ENCODE measurements at places on chromosomes 6 and 20.

DNA sequence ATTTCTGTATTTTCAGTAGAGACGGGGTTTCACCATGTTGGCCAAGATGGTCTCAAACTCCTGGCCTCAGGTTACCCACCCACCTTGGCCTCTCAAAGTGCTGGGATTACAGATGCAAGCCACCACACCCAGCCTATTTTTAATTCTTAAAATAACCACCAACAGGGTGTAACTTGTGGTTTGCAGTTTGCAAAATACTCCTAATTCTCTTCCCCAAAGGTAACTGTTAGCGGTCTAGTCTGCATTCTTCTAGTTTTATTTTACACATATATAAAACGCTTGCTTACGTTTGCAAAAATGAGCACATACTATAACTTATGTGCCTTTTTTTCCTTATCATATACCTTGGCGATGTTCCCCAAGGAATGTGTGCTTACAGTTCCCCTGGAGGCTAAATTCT, 25.6 kb upstream of the CHMP4B start:
- DNase-seq: no peak

DNA sequence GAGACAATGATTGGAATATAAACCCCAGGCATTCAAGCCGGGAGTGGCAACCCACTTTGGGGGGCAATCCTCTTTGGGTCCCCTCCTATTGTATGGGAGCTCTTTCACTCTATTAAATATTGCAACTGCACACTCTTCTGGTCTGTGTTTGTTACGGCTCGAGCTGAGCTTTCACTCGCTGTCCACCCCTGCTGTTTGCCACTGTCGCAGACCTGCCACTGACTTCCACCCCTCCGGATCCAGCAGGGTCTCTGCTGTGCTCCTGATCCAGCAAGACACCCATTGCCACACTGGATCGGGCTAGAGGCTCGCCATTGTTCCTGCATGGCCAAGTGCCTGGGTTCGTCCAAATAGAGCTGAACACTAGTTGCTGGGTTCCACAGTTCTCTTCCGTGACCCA, 222.8 kb upstream of the MANEA start:
- no peak for DNase-seq

- no peak for DNase-seq
Measured at GRCh38 chr20:1636621-1637020, 16.8 kb upstream of the SIRPB1 start.

- DNase-seq: no peak
Measured at GRCh38 chr6:91387290-91388059, 800.6 kb upstream of the MAP3K7 start.

DNA sequence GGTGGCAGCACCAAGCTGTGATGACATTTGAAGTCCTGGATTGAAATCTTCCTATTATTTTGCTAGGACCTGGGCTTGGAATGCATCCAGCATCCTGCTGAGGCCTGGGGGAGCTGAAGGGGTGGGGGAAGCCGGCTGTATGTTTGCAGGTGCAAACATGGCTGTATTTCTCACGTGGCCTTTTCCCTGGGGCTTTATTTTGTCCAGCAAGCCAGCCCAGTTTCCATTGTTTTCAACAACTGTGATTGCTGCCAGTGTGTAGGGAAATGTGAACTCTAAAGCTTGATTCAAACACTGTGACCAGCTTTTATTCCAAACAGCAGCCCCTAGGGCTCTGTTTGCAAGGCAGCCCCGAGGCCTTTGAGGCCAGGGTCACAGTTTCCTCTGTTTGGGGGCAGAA, 683.0 kb downstream of the DHX35 start:
- no peak for DNase-seq

GRCh38 chr20:53748176-53748575, 154.5 kb upstream of the ZNF217 start:
- no peak for DNase-seq

- DNase-seq: no peak
Measured at GRCh38 chr20:47016068-47016664, 121.5 kb downstream of the EYA2 start.

DNA sequence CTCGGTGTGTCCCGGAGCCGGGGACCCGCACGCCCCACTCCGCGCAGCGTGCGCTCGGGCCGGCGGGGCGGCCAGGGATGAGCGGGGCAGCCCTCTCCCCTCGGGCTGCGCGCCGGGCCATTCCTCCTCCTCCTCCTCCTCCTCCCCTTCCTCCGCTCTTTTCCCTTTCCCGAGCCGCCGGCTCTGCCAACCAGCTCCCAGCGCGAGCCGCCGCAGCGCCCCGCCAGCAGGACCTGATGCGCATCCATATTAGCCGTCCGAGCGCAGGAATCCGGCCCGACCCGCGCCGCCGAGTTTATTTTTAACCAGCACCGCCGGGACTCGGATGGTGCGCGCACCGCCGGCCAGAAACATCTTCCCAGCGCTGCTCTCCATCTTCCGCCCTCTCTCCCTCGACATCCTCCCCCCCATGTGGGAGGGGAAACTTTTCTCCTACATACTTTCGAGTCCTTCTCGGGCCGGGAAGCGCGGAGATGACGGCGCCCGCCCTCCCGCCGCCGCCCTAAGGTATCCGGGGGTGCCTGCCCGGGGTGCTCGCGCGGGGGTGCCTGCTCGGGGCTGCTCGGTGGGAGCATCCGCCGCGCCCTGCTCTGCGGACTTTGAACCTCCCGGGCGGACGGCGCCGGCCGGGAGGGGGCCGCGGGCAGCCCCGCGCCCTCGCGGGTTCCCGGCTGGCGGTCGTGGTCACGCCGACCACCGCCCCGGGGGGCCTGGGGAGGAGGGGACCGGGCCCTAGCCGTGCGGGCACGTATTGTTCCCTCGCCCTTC, 619 bp downstream of the RREB1 start:
- peak; percentile 40 for DNase-seq

- DNase-seq: peak; percentile 74
Measured at GRCh38 chr6:98657764-98658163, 176.6 kb upstream of the POU3F2 start.

- no peak for DNase-seq
Measured at GRCh38 chr6:137157601-137158000, 15.8 kb downstream of the IL22RA2 start.

DNA sequence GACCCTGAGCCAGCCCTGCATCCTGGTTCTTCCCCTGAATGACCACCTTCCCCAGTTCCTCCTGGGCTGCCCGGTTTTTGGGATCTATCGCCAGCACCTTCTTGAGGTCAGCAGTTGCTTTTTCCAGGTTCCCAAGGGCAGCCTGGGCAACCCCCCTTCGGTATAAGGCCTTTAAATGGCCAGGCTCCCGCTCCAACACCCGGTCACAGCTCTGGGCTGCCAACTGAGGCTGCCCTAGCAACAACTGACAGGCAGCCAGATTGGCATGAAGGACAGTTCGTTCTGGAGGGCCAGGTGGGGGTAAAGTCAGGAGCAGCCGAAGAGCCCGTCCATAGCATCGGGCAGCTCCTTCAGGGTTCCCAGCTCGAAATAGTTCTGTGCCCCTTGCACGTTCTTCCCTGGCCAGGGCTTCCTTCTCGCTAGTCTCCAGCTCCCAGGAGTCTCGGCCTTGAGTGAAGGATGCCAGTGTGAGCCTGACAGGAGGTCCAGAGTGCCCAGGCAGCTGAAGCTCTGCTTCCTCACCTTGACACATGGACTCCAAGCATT, 778 bp upstream of the ATF6B start:
- DNase-seq: no peak

DNA sequence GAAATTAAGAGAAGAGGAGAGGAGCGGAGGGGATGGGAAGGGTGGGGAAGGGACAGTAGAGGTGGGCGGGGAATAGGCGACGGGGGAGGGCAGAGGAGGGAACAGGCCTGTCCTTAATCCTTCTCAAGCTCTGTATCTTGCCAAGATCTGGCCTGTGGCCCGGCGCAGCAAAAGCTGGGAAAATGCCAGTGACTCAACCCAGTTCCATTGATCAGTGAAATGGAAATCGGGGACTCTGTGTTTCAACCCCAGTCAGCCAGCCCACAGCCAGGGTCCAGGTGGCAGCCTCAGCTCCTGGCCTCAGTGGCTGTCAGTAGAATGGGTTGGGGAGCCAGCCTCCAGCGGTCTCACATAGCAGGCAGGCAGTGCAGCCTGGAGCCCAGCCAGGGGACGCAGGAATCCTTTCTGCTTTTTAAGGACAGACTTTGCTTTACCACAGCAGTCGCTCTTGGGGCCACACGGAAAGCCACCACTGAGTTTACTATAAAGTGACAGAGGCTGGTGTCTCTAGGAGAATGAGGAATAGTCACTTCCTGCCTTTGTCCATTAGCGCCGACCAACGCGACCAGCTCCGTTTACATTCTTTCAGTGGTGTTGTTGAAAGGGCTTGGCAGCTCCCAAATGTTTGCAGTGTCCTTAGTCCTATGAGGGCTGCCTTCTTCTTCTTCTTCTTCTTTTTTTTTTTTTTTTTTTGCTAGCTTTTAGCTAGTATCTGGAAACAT, 128.0 kb downstream of the RIN2 start:
- DNase-seq: no peak

DNA sequence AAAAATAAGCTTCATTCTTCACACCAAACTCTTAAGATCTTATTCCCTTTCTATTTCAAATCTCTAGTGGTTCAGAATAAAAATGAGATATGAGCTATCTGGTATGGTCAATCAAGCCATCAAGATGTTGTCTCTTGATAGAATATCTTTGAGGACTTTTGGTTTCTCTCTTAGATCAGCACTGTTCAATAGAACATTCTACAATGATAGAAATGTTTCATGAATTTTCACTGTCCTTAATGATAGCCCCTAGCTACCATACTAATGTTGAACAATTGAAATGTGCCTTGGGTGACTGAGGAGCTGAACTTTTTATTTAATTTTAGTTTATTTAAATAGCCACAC, 24.1 kb upstream of the HINT3 start:
- no peak for DNase-seq

GRCh38 chr20:43193443-43193842, 3.7 kb upstream of the PTPRT start:
- DNase-seq: no peak

GRCh38 chr6:157615420-157615769, 207.7 kb upstream of the SNX9 start:
- no peak for DNase-seq

DNA sequence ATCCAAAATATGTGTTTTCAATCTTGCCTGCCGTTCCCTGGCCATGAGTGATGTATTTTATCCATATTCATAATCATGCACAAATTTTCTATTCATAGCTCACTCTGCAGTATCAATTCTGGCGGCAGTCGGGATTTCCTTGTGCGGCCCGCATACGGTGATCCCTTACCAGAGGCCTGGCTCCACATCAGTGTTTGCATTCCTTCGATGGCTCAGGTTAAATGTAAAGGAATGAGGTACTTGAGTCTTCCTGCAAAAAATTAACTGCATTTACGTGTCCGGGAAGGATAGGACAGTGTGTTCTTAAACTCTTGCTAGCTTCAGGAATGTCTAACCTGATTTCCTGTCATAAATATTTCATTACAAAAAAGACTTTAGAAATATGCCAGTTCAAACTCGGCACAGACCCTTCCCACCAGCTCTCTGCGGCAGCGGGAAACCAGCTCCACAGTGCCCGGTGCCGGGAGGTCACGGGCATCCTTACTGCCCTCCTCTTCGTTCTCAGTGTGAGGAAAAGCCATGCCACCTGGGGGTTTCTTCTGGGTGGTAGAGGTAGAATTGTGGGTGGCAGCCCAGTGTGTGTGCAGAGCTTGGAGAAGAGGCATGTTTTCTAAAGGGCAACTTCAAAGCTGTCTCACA, 154.5 kb downstream of the MOXD1 start:
- no peak for DNase-seq

DNA sequence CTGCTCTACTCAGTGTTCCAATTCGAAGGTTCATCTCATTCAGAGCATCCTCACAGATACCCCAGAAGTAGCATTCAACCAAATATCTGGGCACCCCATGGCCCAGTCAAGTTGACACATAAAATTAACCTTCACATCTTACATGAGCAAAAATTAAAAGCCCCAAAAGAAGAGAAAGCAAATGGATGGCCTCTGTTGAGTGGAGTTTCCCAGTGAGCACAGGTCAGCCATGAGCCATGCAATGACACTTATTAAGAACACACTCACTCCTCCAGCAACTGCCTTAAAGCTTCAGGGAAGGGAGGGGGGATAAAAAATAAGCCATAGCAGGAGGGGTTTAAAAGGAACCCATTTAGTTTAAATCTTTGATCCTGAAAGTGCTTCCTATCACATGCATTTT, 14.6 kb upstream of the THBS2 start:
- DNase-seq: no peak

DNA sequence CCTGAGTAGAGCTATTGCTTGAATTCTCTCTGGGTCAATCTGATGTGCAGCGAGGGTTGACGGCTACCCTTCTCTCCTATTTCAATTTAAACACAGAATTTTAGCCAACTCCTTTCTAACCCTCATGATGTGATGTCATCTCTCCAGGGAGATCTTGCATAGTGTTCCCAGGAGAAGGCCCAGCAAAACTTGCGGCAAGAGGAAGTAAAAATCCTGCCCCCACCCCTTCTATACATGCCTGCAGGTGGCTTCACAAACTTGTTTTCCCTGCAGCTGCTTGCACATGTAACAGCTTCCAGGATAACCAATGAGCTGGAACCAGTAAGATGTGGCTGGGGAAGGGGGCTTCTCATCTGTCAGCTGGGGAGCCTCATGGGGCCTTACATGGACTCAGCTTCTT, 169.3 kb upstream of the CDH4 start:
- no peak for DNase-seq

DNA sequence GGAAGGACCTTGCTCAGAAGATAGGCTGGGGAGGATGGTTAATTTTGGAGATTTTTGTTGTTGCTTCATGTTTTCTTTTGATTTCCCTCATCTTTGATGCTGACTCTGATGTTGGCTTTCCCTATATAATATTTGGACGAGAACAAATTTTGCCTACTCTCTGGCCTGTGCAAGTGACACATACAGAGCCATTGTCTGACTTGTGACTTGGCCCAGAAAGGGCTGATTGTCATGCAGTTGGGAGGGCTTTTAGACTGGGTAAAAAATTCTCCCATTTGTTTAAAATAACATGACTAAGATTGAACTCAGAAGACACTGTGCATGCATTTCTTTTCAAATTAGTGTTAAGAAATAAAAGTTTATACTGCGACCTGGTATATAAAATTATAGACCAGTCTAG, 98.6 kb upstream of the SUPT3H start:
- DNase-seq: no peak

- no peak for DNase-seq
Measured at GRCh38 chr6:97195117-97195516, 87.9 kb downstream of the MMS22L start.

DNA sequence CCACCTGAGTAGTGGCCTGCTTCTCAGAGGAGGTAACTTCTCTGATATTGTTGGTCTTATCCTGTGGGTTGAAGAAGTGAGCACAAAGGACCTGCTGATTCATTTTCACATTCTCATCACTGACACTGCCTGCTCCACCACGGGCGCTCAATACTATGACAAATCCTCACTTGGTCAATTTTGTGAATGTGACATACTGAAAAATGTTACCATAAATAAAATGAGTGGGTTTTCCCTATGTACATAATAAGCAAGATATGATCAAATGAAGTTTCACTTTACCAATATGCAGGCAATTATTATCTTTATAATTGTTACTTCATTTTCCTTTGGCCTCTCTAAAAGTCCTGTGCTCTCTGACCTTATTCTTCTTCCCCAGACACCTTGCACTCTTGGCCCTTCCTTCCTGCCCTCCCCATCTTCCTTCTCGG, 71.5 kb upstream of the RIPOR2 start:
- DNase-seq: no peak

GRCh38 chr20:1396702-1397101, 3.8 kb upstream of the FKBP1A start:
- no peak for DNase-seq

GRCh38 chr6:41132254-41132653, 21.9 kb downstream of the TREML1 start:
- no peak for DNase-seq
